ENCODE measurements at places on chromosomes 13 and 19. TPM values are rescaled to one million over a fixed set of nuclear protein-coding genes. Genes with fewer than 3 reads are reported as not detected.

GRCh38 chr13:85724546-85725432 lies 74.4 kb downstream of the SLITRK6 start:
- DNase-seq = no peak

DNA sequence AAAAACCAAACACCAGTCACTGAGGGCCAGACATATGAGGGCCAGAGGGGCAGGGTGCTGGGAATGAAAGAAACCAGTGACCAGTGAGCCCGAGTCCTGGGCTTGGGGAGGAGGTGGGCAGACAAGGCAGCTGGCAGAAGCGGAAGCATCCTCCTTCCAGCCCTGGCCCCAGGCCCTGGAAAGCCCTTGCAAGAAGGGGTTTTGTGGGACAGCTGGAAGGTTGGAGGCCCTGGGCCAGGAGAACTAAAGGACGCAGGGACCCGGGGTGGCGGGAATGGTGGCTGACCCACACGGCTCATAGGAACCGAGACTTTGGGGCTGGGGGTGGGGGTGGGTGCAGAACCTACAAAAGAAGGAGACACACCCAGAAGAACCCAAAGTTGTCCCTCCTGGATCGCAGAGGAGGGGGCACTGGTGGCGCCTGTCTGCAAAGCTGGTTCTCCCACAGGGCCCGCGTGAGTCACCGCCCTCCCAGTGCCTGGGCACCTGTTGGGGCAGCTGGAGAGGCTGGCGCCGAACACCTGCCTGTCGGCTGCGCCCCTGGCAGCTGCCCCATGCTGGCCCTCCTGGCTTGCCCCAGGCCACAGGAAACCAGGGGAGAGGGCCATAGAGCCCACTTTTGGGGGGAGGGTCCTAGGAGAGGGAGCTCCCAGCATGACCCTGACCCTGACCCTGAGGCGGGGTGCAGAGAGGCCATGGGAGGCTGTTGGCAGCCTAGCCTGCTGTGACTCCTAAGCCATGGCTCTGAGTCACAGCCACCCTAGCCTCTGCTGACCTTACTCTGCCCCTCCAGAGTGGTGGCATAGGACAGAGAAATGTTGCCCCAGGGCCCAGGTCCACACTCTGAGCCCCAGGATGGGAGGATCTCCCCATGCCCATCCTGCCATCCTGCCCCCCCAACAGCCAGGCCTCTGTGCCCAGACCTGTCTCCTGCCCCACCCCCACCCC lies 802 bp downstream of the DMPK start:
- DNase-seq = no peak

GRCh38 chr19:4759388-4760284 lies 31.9 kb upstream of the FEM1A start:
- DNase-seq = peak; percentile 72

DNA sequence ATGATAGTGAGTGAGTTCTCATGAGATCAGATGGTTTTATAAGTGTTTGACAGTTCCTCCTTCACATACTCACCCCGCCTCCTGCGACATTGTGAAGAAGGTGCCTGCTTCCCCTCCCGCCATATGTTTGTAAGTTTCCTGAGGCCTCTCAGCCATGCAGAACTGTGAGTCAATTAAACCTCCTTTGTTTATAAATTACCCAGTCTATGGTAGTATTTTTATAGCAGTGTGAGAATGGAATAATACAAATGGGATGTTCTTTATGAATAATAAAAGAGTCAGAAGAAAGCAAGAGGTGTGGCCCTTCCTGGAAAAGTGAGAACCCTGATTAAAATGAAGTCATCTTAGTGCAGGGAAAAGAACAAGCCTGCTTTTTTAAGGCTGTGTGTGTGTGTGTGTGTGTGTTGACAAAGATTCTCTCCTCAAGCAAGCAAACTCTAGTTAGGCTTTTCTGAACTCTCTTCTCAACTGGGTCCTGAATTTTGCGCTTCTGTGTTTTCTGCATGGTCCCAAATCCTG lies 18.8 kb upstream of the ARGLU1 start:
- no peak for DNase-seq

GRCh38 chr13:72293206-72293605 lies 426.2 kb upstream of the DACH1 start:
- DNase-seq = no peak

- DNase-seq = no peak
Observed at GRCh38 chr19:13275016-13275722, 125.0 kb downstream of the IER2 start.

The F2RL3 gene
- total RNA-seq = 0.88 TPM

The FAM83E gene
- total RNA-seq = 0.25 TPM

Measured in kidney epithelial cell (primary cell).